Activated CD4-positive, alpha-beta memory T cell treated with anti-CD3 and anti-CD28 coated beads, Interleukin-2, amount 10 ng/mL, durations not matched to agents 7 days and 5 days (primary cell): ENCODE measurements at places on chromosomes 7 and 10. TPM values are rescaled to one million over a fixed set of nuclear protein-coding genes. Genes with fewer than 3 reads are reported as not detected.

The NUPR2 gene
- not detected for total RNA-seq

- no peak overlapping the region for H3K4me3 ChIP-seq
- H3K27me3 ChIP-seq: no peaks in the 10 kb centered on the region
- no peaks in the 10 kb centered on the region for H3K4me1 ChIP-seq
Measured at GRCh38 chr7:134113655-134114054, 13.5 kb upstream of the LRGUK start.

GRCh38 chr10:35592441-35592840 lies 12.7 kb upstream of the GJD4 start:
- H3K4me1 ChIP-seq: no peaks in the 10 kb centered on the region
- H3K27me3 ChIP-seq: peaks cover 2% of the 10 kb centered on the region
- no peaks in the 10 kb centered on the region for H3K36me3 ChIP-seq
- no peak overlapping the region for H3K27ac ChIP-seq

The CCDC3 gene
- 0.23 TPM for total RNA-seq

DNA sequence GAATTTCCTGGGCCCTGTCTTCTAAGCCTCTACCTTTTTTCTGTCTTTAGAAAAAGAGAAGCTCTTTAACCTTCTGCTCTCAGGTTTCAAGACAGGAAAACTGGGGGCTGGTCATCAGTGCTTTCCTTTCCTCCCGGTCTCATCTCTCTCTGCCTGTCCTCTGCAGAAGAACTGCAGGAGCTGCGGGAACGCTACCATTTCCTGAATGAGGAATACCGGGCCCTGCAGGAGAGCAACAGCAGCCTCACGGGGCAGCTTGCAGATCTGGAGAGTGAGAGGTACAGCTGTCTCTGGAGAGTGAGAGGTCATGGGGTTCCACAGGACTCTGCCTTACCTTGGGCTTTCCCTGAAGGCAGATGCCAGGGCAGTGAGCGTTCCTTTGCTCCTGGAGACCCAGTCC lies 12.7 kb downstream of the CCDC136 start:
- H3K27ac ChIP-seq: no peak overlapping the region
- no peak overlapping the region for H3K4me3 ChIP-seq
- no peaks in the 10 kb centered on the region for H3K27me3 ChIP-seq
- DNase-seq: no peak
